ENCODE measurements at places on chromosomes 16 and 17.

GRCh38 chr16:48910214-48910613 is 300.2 kb upstream of the N4BP1 start:
- no peak for DNase-seq

GRCh38 chr17:67659028-67659427 is 58.7 kb upstream of the NOL11 start:
- no peak for DNase-seq

- DNase-seq, result no peak
Observed at GRCh38 chr17:50363217-50364060, 9.5 kb downstream of the MRPL27 start.

- DNase-seq, result no peak
Observed at GRCh38 chr17:47726796-47727703, 6.0 kb upstream of the TBX21 start.

- DNase-seq, result no peak
Observed at GRCh38 chr17:33962857-33963655, 292.0 kb upstream of the CCL2 start.

GRCh38 chr17:35453171-35453570 is 4.6 kb upstream of the SLFN13 start:
- DNase-seq, result no peak

DNA sequence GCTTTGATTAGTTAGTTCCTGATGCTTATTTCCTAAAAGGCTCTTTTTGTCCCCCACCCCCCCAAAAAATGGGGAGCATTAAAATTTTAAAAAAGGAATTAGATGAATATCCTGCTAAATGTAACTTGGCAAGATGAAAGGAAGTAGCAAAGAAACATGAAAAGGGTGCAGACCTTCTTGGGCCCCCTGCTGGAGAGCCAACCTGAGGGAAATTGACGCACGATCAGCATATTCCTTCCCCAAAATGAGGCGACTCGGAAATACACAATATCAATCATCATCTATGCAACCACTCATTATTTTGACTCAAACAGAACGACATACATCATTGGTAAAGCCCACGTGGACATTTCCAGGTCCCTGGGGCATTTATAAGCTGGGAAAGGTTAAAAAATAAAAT is 59.7 kb downstream of the GRIN2A start:
- no peak for DNase-seq

DNA sequence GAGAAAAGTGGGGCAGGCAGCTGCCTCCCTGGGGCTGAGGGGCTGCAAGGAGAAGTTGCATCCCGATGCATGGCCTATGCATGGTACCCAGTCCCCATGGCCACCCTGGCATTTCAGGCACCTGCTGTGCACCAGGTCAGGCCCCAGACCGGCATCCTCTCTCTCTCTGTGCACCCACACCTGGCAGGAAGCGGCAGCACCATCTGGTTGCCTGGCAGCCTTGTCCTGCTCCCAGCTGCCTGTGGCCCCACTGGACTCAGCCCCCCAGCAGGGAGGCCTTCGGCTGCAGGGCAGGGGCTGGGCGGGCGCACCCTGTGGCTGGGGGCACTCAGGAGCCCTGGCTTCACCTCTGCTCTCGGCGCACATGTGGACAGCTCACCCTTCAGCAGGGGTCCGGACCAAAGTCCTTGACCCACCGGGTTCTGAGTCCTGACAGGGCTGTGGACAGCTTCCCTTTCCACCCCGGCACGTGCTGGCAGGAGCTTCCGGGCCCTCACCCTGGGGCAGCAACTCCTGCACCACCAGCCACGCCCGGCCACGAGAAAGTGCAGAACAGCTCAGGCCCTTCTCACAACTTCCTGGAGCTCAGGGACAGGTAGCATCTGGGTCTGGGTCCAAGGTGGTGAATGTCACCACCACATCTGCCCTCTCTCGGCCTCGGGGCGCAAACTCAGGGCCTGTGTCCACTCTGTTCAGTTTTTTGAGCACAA is 36.7 kb downstream of the CTU2 start:
- no peak for DNase-seq

- DNase-seq, result no peak
Observed at GRCh38 chr17:50218771-50219315, 17.4 kb upstream of the COL1A1 start.

DNA sequence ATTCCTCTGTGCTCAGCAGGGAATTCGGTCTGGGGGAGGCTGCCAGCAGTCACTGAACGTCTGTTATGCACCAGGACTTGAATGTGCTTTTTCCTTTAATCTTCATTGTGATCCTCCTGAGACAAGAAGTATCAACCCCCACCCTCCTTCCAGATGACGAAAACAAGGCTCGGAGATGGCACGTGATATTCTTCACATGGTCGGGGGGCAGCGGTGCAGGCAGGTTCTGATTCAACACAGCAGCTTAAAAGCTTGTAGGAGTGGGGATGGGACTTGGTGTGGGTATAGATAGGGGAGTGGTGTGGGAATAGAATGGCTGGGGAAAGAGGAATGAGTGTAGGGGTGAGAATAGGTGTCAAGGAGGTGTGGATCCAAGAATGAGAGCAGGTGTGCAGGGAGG is 6.4 kb downstream of the NECAB2 start:
- no peak for DNase-seq

- DNase-seq, result no peak
Observed at GRCh38 chr16:26772503-26772902, 294.2 kb upstream of the C16orf82 start.

All from 8988T (cell line).